ENCODE measurements at places on chromosomes 6 and 20.

- DNase-seq: no peak
These were observed 498.3 kb upstream of the SULF2 start for GRCh38 chr20:48283470-48284110.

GRCh38 chr6:14639983-14640599, 522.5 kb downstream of the CD83 start:
- no peak for DNase-seq

- DNase-seq: no peak
These were observed 285.6 kb upstream of the ID4 start for GRCh38 chr6:19551611-19552010.

- DNase-seq: no peak
These were observed 386.1 kb downstream of the LAMA2 start for GRCh38 chr6:129269076-129269475.

DNA sequence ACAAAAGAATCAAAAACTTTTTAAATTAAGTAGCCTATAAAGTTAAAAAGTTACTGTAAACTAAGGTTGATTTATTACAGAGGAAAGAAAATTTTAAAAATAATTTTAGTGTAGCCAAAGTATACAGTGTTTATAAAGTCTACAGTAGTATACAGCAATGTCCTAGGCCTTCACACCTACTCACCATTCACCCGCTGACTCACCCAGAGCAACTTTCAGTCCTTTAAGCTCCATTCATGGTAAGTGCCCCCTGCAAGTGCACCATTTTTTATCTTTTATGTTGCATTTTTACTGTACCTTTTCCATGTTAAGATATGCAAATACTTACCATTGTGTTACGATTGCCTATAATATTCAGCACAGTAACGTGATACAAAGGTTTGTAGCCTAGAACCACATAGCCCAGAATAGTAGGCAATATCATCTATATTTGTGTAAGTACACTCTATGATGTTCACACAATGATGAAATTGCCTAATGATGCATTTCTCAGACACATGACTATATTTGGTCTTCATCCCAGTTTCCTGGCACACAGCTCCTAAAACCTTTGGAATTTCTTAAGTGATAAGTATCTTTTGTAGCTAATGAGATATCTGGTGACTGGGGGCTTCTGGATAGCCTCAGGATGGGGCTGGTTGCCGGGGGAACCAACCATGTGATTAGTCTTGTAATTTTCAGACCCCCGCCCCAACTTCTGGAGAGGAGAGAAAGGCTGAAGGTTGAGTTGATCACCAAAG, 111.0 kb downstream of the MRPL14 start:
- DNase-seq: no peak

DNA sequence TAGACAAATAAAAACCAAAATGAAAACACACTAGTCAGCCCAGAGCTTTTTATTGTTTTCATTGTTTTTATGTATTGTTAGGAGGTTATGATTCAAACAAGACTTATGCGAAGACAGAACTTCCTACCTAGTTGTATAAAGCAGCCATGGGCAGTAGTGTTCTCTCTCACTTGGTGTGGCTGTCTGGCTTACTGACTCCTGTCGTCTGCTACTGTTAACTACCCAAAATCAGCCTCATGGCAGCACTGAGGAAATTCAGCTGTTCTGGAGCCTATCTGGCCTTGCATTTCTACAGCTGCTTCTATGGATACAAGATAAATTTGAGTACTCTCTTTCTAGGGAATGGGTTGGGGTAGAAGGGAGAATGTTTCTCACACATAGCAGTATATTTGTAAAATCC, 20.4 kb downstream of the VTA1 start:
- DNase-seq: no peak

DNA sequence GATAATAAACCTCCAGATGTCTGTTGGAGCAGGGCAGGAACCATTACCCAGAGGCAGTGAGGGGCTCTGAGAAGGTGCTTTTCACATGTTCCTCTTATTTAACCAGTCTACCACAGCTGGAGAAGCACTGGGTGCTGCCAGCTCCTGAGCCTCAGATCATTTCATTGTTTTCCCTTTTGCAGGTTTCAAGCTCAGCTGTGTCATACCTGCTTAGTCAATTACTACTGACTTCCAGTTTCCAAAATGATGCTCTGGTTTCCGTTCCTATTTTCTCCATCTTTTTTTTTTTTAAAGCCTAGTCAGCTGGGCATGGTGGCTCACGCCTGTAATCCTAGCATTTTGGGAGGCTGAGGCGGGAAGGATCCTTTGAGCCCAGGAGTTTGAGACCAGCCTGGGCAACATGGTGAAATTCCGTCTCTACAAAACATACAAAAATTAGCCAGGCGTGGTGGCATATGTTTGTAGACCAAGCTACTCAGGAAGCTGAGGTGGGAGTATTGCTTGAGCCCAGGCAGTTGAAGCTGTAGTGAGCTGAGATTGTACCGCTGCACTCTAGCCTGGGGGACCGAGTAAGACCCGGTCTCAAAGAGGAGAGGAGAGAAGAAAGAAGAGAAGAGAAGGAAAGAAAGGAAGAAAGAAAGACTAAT, 6.7 kb downstream of the FLOT1 start:
- no peak for DNase-seq

DNA sequence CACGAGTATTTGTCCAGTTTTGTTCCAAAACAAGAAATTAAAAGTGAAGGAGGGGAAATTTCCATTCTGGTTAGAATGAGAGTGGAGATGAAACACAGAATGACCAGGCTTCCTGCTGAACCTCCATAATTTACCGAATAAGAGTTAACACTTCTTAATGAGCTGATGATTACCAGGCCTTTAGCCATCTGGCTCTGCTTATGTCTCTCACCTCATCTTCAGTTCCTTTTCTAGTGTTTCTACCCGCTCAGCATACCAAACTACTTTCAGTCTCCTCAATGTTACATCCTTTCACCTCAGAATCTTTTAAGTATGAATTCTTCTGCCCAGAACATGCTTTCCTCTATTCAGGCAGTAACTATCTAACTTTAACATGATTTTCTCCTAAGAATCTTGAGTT, 209.0 kb upstream of the RSPO3 start:
- no peak for DNase-seq

GRCh38 chr6:142954844-142955243, 9.9 kb upstream of the HIVEP2 start:
- DNase-seq: no peak

- no peak for DNase-seq
These were observed 484.0 kb upstream of the CITED2 start for GRCh38 chr6:139858429-139858828.

GRCh38 chr6:147935656-147936055, 407.0 kb upstream of the SASH1 start:
- no peak for DNase-seq

DNA sequence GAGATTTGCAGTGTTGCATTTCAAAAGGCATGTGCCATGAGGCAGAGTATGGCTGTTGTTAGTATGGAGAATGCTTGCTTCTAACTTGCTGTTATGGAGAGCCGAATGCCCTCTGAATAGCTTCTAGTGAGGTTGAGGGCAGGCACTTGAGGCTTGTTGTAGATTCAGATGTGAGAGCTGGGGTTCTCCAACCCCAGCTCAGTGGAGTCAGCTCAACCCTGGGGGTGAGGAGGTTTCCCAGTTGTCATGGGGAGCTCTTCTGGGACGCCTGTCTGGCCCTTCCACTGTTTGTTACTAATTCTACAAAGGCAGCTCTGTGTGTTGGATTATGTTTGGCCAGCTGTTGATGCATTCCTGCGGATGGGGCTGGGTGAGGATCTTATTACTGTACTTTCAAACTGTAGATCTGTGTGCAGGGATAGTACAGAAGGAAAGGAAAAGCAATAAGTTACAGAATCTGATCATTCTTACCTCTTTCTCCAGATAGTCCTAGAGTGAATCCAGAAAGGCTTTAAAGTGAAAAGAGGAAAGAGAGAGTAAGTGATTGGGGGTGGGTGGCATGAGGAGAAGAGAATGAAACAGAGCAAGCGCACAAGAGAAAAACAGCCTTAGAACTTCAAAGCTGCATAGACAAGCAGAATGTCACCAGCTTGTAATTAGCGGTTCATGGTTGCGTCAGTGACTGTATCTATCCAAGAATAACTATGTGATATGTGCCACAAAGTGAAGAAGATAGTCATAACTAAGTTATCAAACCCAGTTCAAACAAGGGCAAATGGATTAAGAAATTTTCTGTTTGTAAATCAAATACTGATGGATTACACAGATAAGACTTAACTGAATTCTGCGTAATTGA, 148.7 kb downstream of the PRL start:
- peak; percentile 90 for DNase-seq

GRCh38 chr6:43718387-43719105, 31.0 kb upstream of the MRPS18A start:
- DNase-seq: no peak
